ENCODE measurements at places on chromosomes 12 and 14.

DNA sequence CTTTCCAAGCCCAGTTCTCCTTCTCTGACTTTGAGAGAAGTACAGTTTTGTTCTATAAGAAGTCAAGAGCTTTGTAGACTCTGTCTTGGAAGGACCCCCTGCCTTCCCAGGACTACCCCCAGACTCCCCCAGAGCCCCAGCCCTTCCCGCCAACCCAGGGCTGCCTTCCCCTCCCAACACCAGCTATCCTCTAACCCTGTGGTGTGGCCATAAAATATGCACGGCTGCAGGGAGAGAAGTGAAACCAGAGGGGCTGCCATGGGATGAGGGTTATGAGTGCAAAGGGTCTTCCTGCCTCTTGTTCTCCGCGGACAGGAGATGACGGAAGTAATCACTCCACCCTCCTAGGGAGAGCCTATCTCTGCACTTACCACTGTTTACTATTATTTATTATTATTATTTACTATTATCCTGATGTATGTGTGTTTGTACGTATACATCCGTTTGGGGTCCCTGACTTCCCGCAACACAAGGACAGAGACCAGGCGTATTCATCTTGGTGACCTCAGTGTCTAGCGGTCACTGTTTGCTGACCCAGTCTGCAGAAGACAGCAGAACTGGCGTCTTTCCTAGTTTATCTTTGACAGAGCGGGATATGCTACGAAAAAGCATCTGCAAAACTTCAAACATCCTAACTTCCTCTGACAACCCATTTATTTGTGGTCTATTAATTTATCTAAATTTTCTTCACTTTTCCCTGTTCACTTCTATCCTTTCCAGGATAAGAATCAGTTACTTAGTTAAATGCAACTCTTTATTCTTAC lies 3.5 kb upstream of the SCNN1A start:
- DNase-seq = peak; percentile 12

DNA sequence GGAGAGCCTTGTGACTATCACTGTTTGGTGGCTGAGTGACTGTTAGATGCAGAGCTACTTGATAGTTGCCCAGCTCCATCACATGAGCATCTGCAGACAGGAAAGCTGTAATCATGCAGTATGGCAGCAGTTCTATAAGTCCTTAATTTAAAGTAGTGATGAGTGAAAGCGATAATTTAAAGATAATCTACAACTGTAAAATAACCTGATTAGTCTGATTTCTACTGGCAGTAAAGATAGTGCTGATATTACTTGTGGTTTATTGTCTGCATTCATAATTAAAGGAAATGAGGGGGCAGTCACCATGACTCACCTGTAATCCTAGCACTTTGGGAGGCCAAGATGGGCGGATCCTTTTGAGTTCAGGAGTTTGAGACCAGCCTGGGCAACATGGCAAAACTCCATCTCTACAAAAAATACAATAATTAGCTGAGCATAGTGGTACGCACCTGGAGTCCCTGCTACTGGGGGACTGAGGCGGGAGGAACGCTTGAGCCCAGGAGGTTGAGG lies 41.2 kb upstream of the PLEKHD1 start:
- DNase-seq = no peak

DNA sequence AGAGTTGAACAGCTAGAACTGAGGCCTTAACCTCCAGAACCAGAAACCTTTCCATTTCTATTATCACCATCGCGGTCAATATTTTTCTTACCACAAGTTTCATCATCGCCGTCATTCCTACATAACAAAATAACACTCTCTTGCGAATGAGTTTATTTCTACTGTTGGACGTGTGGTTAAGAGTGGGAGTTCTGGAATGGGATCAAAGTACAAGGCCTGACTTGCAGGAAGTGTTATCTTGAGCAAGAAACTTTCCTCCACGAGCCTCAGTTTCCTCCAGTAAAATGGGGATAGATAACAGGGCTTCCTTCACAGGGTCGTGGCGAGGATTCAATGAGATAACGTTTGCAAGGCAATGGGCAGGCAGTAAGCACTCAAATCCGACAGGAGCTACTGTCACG lies 652 bp downstream of the SART3 start:
- DNase-seq = no peak

GRCh38 chr12:44015333-44015941 lies 179.6 kb downstream of the TMEM117 start:
- no peak for DNase-seq

DNA sequence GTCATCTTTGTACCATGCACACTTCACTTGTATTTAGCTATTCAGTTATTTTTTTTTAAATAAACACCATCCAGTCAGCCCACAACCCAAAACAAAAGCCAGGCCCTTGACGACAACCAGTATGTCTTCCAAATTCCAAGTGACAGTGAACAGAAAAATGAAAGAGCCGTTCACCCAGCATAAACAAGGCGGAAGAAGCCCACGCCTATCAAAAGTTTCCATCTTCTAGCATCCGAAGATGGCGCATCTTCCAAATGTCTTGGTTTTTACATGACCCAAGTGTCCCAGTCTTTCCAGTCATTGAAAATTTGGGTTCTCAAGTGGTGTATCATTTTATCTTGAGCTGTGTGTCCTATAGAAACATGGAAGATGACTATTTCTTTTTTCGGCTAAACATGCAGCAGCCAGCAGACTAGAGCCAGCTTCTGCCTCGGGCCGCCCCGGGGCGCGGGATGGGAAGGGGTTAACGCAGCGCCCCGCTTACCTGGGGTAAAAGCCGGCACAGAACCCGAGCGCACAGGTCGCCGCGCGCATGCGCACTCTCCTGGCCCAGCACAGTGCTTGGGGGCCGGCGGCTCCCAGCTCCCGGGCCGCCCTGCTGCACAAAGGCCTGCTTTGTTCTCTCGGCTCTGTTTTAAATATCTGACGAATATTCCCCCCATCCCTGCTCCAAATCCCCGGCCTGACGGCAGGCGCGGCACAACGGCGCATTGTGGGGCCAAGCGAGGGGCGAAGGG lies 164.8 kb downstream of the ZFP36L1 start:
- DNase-seq = no peak

GRCh38 chr12:109952873-109953272 lies 43.3 kb downstream of the GIT2 start:
- no peak for DNase-seq

DNA sequence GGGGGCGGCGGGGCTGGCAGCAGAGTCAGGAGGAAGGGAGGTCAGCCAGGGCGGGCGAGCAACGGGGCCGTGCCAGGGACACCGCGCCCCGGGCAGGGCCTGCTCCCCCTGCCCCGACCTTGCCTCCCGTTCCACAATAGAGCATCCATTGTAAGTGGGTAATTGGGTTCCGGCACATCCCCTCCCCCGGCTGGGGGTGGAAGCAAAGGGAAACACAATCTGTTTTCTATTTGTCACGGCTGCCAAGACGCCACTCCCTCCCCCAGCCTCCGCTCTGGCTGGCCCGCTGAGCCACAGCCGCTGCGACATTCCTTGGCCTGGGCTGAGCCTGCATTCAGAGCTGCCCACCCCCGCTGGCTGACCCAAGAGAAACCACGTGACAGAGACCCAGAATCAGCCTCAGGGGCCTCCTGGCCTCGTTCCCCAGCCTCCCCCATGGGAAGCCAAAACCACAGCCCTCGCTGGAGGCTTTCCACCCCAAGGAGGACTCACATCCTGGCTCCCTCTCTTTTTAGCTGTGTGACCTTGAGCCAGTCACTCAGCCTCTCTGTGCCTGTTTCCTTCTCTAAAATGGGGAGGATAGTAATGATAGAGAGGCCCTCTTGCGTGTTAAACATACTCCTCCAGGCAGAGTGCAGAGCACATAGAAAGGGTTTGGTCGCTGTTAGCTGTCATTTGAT lies 117.6 kb downstream of the SCARB1 start:
- DNase-seq = peak; percentile 95

- DNase-seq = no peak
These were observed 92.4 kb upstream of the TMEM260 start for GRCh38 chr14:56487090-56487667.

DNA sequence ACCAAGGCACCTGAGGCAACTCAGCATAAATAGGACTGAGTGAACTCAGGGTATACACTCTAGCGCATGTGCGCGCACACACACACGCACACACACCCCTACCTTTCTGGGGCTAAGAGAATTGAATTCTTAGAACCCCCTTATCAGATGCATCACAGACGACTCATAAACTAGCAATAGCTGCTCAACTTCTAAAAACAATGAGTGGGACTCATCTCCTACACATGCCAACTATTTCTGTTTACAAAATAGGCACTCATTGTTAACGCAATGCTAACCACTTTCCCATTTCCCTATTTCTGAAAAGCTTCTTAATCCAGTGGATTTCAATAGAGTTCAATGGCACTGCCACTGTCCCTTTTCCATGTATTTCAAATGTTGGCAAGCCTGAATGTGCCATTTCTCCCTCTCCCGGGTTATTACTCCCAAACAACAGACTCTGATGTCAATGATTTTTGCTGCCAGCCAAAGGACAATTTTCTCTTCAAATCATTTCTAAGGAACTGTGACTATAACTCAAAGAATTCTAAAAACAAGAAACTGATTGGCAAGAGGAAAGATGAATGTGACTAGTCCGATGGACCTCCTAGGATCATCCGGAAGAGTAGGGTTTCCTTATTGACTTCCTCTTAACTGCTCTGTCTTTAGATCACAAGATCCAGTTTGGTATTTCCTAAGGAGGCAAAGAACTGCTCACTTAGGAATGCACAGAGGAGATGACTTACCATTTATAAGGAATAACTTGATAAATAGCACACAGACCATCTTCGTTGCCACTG lies 48.8 kb downstream of the SLC38A1 start:
- no peak for DNase-seq

DNA sequence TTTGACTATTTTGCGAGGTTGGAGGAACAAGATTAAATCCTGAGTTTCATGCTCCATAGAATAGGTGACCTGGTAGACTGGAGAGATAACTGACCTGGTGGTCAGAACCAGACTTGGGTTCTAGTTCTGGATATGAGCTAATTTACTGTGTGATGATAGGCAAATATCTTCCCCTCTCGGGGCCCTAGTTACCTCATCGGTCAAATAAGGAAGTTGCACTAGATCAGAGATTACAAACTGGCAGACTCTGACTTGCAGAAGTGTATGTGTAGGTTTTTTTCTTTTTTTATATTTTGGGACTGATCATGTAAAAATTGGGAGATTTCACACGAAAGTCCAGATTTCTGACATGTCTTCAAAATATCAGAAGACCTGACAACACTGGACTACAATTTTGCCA lies 37.0 kb downstream of the RPH3A start:
- no peak for DNase-seq

DNA sequence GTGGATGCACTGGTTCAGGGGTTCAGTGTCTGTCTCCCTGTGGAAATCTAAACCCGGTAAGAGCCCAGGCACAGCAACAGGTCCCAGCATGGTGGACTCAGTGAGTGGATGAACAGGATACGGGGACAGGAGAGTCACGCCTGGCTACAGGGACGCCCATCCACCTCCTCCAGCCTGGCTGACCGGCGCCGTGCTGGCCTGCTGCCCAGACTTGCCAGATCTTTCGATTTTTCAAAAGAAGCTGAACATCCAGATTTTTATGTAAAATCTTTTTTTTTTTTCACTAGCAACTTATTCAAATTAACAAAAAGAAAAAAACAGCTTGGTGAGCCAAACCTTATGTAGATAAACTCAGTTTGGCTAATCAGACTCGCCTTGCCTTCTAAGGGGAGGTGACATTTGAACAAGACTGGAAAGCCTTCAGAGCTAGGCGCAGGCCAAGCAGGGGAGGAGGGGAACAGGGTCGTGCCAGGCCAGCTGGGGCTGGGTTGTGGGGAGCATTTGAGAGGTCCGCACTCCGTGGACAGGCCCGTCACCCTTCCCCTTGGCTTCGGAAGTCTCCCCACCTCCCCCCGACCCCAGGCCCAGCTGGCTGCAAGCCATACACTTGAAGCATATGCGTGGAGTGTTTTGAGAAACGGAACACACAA lies 87.8 kb upstream of the NCOR2 start:
- DNase-seq = peak; percentile 65

- DNase-seq = no peak
These were observed 1069.5 kb downstream of the TRHDE start for GRCh38 chr12:73341559-73342247.

- no peak for DNase-seq
These were observed 12.1 kb upstream of the LTA4H start for GRCh38 chr12:96047229-96048211.

- DNase-seq = no peak
These were observed 31.2 kb downstream of the GSC start for GRCh38 chr14:94738751-94739150.

DNA sequence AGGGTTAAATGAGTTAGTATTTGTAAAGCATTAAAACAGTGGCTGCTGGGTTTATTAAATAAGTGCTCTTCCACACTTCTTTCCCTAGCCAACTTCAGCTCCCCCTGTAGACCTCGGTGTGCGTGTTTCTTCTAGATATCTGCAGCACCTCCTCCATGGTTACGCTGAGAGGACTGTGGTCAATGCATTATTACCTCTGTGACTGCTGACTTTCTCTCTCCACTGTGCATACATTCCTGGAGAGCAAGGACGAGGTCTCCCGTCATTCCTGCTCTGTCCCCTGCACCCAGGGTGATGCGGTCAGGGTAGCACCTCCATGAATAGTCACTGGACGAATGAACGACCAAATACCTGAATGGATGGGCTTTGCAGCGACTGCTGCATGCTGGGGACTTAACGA lies 44.6 kb downstream of the ZFP36L1 start:
- DNase-seq = no peak

DNA sequence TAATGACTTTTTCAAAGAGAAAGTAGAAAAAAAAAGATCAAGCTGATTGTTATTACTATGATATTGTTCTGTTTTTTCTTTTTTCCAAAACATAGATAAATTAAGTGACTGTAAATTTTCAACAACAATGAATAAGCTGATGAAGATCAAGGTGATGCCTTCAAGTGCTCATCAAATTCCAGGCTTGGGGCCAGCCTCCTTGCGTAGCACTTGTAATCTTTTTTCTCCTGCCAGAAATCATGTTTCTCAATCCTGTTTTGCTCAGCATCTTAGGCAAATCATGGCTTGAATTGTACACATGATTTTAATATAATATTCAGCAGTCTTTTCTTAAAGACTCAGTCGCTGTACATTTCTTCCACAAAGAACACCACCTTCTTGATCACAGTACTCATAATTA lies 333.2 kb downstream of the NPAS3 start:
- no peak for DNase-seq

GRCh38 chr12:45732250-45732649 lies 2.7 kb downstream of the ARID2 start:
- no peak for DNase-seq

GRCh38 chr14:102184316-102185035 lies 44.8 kb downstream of the WDR20 start:
- DNase-seq = no peak
